ENCODE measurements at places on chromosomes 2 and 18. TPM values are rescaled to one million over a fixed set of nuclear protein-coding genes. Genes with fewer than 3 reads are reported as not detected.
A peak's percentile ranks its signal among the peaks of the same experiment; 100 is the strongest.

GRCh38 chr18:5456577-5457461, 87.0 kb downstream of the EPB41L3 start:
- no peaks in the 10 kb centered on the region for H3K27me3 ChIP-seq
- no peak overlapping the region for H3K4me3 ChIP-seq
- H3K27ac ChIP-seq = peak overlapping the region; percentile 18
- no peaks in the 10 kb centered on the region for H3K36me3 ChIP-seq
- DNase-seq = no peak

- no peak overlapping the region for H3K27ac ChIP-seq
- no peaks in the 10 kb centered on the region for H3K27me3 ChIP-seq
- H3K4me3 ChIP-seq = no peak overlapping the region
- H3K4me1 ChIP-seq = peaks cover 4% of the 10 kb centered on the region
These were observed 12.9 kb downstream of the ADCY3 start for GRCh38 chr2:24907116-24907515.

DNA sequence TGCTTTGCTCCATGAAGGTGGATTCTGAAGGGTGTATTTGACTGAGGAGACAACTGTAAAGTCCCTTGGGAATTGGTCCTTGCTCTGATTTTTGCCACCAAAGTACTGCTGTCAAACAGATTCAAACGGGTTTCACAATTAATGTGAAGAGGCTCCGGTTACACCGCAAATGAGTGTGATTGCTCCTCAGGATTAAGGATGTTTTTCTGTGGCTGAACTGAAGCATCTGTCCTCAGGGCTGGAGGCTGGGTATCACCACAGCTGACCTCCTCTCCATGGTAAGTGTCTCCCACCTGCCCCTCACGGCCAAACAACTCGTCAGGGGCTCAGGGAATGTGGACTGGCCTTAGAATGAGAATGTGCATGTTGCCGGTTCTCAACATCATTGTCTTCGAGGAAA, 130.4 kb upstream of the NDUFV2 start:
- H3K27me3 ChIP-seq = peaks cover 9% of the 10 kb centered on the region
- no peak overlapping the region for H3K4me3 ChIP-seq
- no peaks in the 10 kb centered on the region for H3K4me1 ChIP-seq
- no peak overlapping the region for H3K27ac ChIP-seq

DNA sequence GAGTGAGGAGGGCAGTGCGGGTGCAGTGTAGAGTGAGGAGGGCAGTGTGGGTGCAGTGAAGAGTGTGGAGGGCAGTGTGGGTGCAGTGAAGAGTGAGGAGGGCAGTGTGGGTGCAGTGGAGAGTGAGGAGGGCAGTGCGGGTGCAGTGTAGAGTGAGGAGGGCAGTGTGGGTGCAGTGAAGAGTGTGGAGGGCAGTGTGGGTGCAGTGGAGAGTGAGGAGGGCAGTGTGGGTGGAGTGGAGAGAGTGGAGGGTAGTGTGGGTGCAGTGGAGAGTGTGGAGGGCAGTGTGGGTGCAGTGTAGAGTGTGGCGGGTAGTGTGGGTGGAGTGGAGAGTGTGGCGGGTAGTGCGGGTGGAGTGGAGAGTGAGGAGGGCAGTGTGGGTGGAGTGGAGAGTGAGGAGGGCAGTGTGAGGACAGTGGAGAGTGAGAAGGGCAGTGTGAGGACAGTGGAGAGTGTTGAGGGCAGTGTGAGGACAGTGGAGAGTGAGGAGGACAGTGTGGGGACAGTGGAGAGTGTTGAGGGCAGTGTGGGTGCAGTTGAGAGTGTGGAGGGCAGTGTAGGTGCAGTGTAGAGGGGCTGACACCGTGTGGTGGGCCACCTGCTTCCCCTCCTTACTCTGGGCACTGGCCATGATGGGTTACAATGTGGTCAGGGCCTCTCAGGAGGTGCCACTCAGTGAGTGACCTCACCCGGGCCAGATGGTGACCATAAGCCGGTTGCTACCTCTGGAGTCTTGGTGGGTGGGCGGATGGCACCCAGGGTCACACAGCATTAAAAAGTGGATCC, 28.5 kb downstream of the INPP4A start:
- no peaks in the 10 kb centered on the region for H3K27me3 ChIP-seq
- peaks cover 14% of the 10 kb centered on the region for H3K36me3 ChIP-seq
- H3K4me1 ChIP-seq = peaks cover 93% of the 10 kb centered on the region

- H3K4me3 ChIP-seq = no peak overlapping the region
- no peaks in the 10 kb centered on the region for H3K27me3 ChIP-seq
- H3K36me3 ChIP-seq = no peaks in the 10 kb centered on the region
- no peak overlapping the region for H3K27ac ChIP-seq
- DNase-seq = no peak
These were observed 292.9 kb downstream of the XIRP2 start for GRCh38 chr2:167181134-167181533.

GRCh38 chr2:30267161-30267975, 36.0 kb downstream of the LBH start:
- peaks cover 16% of the 10 kb centered on the region for H3K36me3 ChIP-seq
- H3K27me3 ChIP-seq = no peaks in the 10 kb centered on the region
- peak overlapping the region; percentile 76 for H3K4me3 ChIP-seq
- peak; percentile 84 for DNase-seq
- H3K4me1 ChIP-seq = peaks cover 79% of the 10 kb centered on the region

DNA sequence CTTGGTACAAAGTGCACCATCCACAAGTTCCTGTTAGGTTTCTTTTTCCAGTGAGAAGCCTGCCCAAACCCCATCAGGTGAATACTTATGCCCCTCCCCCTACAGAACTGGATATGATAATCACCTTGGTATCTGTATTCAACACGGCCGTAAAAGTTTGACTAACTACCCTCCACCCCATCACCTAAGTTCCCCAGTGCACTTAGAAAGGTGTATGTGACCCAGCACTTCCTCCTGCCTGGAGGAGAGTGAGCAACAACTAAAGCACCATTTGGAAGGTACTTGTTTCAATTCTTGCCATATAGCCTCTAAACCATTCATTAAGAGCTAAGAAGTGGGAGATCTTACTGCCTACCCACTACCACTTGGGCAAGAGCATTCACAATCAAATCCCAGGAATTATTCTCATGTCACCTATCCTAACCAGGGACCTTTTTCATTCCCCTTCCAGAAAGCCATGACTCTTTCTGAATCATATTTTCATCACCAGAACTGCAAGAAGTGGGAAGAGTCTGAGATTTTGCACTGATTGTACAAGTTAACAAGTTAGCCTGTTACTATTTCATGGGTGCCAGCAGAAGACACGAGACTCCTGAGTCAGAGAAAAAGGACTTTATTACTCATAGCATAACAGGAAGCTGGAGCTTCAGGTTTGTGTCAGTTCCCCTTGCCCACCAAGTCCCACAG, 53.5 kb upstream of the NDUFV2 start:
- no peak overlapping the region for H3K27ac ChIP-seq
- DNase-seq = no peak
- peaks cover 1% of the 10 kb centered on the region for H3K27me3 ChIP-seq
- H3K4me1 ChIP-seq = peaks cover 13% of the 10 kb centered on the region

DNA sequence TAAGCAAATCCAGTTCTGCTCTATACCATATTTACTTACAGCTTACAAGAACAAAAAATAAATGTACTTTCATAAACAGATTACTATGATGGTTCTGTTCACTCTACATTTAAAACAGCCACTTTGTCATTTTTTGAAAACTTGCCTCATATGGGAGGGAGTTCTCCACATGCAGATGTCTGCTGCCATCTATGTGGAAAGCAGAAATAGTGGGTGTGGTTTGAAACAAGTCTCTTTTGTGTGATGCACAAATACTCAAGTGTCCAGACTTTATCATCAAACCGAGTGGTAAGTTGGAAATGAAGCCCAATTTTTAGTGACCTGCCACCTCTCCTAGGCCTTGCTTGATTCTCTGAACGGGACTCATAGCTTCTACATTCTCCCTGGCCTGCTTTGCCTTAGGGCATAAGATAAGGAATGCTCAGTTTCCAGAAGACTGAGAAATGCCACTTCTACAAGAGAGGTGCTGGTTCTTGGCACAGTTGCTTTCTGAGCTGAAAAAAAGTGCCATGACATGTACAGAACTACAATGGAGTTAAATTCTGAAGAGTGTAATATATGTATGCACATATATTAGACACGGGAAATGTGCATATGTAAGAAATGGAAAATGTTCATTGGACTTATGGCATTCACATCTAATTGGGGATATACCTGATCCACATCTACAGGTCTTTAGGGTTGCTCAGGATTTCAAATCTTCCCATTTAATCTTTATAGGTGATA, 221.0 kb downstream of the SLC8A1 start:
- no peaks in the 10 kb centered on the region for H3K36me3 ChIP-seq
- no peaks in the 10 kb centered on the region for H3K27me3 ChIP-seq
- H3K4me3 ChIP-seq = no peak overlapping the region
- H3K4me1 ChIP-seq = no peaks in the 10 kb centered on the region
- H3K27ac ChIP-seq = no peak overlapping the region

DNA sequence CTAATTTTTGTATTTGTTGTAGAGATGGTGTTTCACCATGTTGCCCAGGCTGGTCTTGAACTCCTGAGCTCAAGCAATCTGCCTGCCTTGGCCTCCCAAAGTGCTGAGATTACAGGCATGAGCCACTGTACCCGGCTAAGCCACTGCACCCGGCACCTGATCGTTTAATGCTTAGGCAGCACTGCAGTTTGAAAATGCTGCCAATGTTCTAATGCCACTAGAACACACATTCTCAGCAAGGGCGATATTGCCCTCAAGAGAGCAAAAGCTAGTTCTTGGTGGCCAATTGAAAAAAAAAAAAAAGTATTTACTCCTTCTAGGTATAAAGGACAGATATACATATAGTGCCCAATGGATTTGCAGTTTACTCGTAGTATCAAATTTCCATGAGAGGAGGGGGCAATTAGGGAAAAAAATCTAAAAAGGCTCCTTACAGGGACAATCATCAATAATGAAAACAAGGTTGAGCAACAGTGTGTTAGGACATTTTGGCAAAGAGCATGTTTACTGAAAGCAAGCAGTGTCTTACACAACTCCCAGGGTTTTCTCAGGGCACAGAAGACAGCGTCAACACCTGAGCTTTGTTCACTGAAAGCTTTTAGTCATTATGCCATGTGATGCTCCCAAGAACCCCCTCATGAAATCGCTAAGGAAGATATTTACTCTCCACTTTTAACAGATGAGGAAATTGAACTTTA, 199.9 kb upstream of the PKDCC start:
- peaks cover 13% of the 10 kb centered on the region for H3K27me3 ChIP-seq
- H3K4me1 ChIP-seq = no peaks in the 10 kb centered on the region
- H3K4me3 ChIP-seq = no peak overlapping the region
- no peak overlapping the region for H3K27ac ChIP-seq

DNA sequence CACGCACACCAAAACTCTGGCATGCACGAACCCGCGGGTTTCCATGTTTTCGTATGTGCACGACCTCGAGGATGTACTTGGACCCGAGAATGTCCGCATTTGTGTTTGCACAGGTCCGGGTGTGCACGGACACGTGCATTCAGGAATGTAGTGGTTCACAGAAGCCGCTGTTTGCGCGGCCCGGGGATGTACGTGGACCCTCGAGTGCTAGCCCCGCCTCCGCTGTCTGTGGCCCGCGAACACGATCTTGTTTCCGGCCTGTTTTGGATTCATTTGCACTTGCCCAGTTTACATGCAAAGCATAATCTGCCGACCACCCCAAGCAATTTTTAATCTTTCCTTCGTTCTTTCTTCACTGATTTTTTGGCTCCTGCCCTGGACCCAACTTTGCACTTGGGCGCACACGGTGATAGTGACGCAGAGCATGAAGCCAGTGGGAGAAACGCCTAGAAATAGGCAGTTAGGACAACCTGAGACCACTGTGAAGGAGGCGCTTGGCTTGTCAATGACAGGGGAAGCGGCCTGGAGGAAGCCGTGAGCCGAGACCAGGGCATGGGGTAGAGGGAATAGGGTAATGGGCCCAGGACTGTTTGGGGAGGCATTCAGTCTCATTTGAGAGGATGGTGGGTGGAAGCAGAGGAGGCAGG, 45.4 kb upstream of the PTMA start:
- peaks cover 27% of the 10 kb centered on the region for H3K4me1 ChIP-seq
- H3K4me3 ChIP-seq = peak overlapping the region; percentile 70
- no peaks in the 10 kb centered on the region for H3K27me3 ChIP-seq
- no peak for DNase-seq
- peak overlapping the region; percentile 95 for H3K27ac ChIP-seq
- H3K36me3 ChIP-seq = peaks cover 5% of the 10 kb centered on the region

- no peak overlapping the region for H3K27ac ChIP-seq
- H3K4me3 ChIP-seq = no peak overlapping the region
- DNase-seq = no peak
- no peaks in the 10 kb centered on the region for H3K4me1 ChIP-seq
These were observed 417 bp downstream of the IL1B start for GRCh38 chr2:112836163-112836560.

DNA sequence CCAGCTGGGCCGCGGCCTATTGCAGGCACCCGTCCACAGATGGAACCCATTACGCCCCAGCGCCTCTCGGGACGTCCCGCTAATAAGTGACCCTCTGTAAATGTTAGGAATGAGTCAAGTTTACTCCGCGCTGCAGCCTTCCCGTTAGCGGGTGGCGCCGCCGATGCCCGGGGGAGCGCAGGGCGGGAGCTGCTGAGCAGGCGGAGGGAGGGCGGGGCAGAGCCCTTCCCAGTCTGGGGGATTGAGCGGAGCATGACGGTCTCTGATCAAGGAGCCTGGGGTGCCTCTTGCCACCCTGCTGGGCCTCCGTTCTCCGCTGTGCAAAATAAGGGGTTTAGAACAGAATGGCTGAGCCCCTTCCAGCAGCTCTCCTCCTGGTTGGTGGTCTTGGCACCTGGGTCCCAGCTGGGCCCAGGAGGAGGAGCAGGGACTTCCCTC, 10.5 kb downstream of the CROCC2 start:
- H3K27me3 ChIP-seq = peaks cover 9% of the 10 kb centered on the region
- no peak overlapping the region for H3K27ac ChIP-seq
- no peaks in the 10 kb centered on the region for H3K4me1 ChIP-seq
- no peak overlapping the region for H3K4me3 ChIP-seq

GRCh38 chr2:140122001-140122400, 1341.8 kb upstream of the NXPH2 start:
- DNase-seq = no peak
- no peaks in the 10 kb centered on the region for H3K36me3 ChIP-seq
- H3K27me3 ChIP-seq = no peaks in the 10 kb centered on the region
- no peaks in the 10 kb centered on the region for H3K4me1 ChIP-seq
- H3K27ac ChIP-seq = no peak overlapping the region

GRCh38 chr2:163135256-163135655, 296.7 kb upstream of the KCNH7 start:
- no peaks in the 10 kb centered on the region for H3K27me3 ChIP-seq
- no peak overlapping the region for H3K4me3 ChIP-seq
- H3K4me1 ChIP-seq = no peaks in the 10 kb centered on the region
- no peak for DNase-seq
- no peak overlapping the region for H3K27ac ChIP-seq

GRCh38 chr2:232386490-232386739, 7.9 kb downstream of the ALPP start:
- no peak overlapping the region for H3K27ac ChIP-seq
- DNase-seq = no peak
- no peaks in the 10 kb centered on the region for H3K36me3 ChIP-seq
- no peak overlapping the region for H3K4me3 ChIP-seq
- H3K27me3 ChIP-seq = peaks cover 51% of the 10 kb centered on the region
- no peaks in the 10 kb centered on the region for H3K4me1 ChIP-seq

CFC1B gene
- not detected for total RNA-seq

MYO5B gene
- 0.09 TPM for total RNA-seq

CROCC2 gene
- not detected for total RNA-seq

MAL gene
- total RNA-seq = 54.0 TPM

MC4R gene
- not detected for total RNA-seq

KCNE4 gene
- not detected for total RNA-seq

AP1S3 gene
- total RNA-seq = 5.7 TPM

DSEL gene
- total RNA-seq = 0.09 TPM

SEH1L gene
- total RNA-seq = 105 TPM

UNC80 gene
- total RNA-seq = not detected

ZBTB7C gene
- not detected for total RNA-seq
